Pancreas (tissue), 10 donors: ENCODE measurements at places on chromosomes 1 and 21. TPM values are rescaled to one million over a fixed set of nuclear protein-coding genes. Genes with fewer than 3 reads are reported as not detected.

GRCh38 chr1:17984583-17984982, 123.0 kb upstream of the IGSF21 start:
- H3K4me3 ChIP-seq, result no peak overlapping the region
- no peaks in the 10 kb centered on the region for H3K36me3 ChIP-seq
- no peaks in the 10 kb centered on the region for H3K27me3 ChIP-seq
- peak; percentile 36 for DNase-seq

NADK gene
- 46.9 TPM for polyA plus RNA-seq

DNA sequence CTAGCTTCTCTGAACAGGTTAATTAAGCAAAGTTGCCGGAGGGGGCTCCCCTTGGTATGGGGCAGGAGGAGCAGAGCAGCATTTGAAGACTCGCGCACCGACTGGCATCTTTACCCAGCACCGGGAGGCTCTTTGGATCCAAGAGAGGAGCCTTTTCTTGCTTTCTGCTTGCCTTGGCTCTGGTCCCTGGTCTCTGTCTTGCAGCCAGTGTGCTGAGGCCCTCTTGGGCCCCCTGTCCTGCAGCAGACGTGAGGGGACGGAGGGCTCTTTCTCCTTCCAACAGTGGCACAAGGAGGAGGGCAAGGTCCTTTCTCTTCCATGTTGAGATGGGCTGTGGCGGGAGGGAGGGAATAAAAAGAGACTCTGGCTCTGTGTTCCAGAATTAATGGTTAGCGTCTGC, 45.6 kb downstream of the ZBTB18 start:
- H3K36me3 ChIP-seq, result no peaks in the 10 kb centered on the region
- H3K4me3 ChIP-seq, result no peak overlapping the region
- H3K27me3 ChIP-seq, result no peaks in the 10 kb centered on the region
- H3K4me1 ChIP-seq, result no peaks in the 10 kb centered on the region
- DNase-seq, result no peak
- H3K27ac ChIP-seq, result no peak overlapping the region

GRCh38 chr1:176119549-176119948, 87.5 kb downstream of the COP1 start:
- H3K27ac ChIP-seq, result no peak overlapping the region
- no peaks in the 10 kb centered on the region for H3K36me3 ChIP-seq
- H3K4me1 ChIP-seq, result no peaks in the 10 kb centered on the region
- no peak overlapping the region for H3K4me3 ChIP-seq
- no peaks in the 10 kb centered on the region for H3K27me3 ChIP-seq

DNA sequence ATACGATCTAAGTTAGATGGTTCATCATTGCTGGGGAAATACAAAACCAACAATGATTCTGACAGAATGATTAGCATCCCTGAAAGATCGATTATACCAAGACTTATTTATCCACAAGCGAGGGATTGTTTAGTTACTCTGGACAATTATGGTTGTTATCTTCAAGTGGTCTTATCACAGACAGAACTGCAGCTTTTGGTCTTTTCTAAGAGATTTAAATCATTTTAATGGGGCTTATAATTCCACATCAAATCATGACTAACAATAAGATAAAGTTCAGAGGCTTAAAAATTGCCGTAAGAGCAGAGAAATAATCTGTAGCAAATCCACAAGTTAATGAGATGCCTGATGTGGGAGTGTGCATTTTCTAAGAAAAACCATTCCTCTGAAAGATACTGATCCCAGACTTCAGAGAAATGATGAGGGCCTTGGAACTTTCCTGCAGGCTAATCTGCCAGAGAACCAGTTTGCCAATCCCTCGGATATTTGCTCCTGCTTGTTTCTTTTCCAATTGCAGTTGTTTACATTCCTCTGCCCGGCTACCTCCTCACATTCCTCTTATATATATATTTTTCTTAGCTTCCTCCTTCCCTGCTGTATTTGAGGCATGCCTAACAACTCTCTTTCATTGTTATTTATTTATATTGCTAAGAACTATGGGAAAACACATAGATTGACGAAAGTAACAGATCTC, 134.8 kb downstream of the BACH1 start:
- H3K36me3 ChIP-seq, result no peaks in the 10 kb centered on the region
- H3K4me3 ChIP-seq, result no peak overlapping the region
- DNase-seq, result no peak
- H3K4me1 ChIP-seq, result no peaks in the 10 kb centered on the region
- H3K27me3 ChIP-seq, result no peaks in the 10 kb centered on the region
- no peak overlapping the region for H3K27ac ChIP-seq

DNA sequence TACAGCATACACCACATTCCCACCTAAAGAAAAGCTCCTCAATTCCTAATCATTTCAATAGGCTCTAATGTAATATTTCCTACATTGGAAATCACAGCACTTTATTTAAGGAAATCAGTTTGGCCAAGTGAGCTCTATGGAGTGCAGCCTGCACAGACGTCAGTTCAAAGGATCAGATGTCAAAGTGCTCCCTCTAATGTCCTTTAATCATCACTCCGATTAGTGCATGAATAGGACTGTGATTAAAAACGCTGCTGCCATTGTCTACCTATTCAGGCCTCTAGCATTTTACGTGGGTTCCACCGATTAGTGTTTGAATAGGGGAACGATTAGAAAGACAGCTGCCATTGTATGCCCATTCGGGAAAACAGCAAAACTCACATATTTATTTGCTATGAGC, 50.2 kb downstream of the DPYD start:
- no peak for DNase-seq
- H3K4me3 ChIP-seq, result no peak overlapping the region
- no peak overlapping the region for H3K27ac ChIP-seq
- H3K36me3 ChIP-seq, result no peaks in the 10 kb centered on the region
- H3K4me1 ChIP-seq, result no peaks in the 10 kb centered on the region
- no peaks in the 10 kb centered on the region for H3K27me3 ChIP-seq

GRCh38 chr1:225933072-225933471, 7.9 kb downstream of the LEFTY2 start:
- DNase-seq, result no peak
- H3K27ac ChIP-seq, result no peak overlapping the region
- no peaks in the 10 kb centered on the region for H3K36me3 ChIP-seq
- H3K27me3 ChIP-seq, result no peaks in the 10 kb centered on the region

INKA2 gene
- 0.72 TPM for polyA plus RNA-seq

DNA sequence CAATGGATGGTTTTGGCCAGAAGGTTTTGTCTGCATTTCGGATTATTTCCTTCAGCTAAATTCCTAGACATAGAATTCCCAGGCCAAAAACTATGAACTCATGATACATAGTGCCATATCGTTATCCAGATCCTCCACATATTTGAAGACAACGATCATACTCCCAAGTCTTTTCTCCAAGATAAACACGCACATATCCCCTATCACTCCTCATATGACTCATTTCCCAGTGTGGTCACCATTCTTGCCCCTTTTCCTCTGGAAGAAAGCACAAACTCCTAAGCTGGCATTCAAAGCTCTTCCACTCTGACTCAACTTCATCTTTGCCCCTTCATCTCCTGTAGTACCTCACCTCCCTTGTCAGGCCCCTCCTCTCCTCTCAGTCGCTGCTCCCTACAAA, 277.6 kb downstream of the PLPP3 start:
- no peak for DNase-seq
- no peaks in the 10 kb centered on the region for H3K4me1 ChIP-seq
- H3K27me3 ChIP-seq, result no peaks in the 10 kb centered on the region

DNA sequence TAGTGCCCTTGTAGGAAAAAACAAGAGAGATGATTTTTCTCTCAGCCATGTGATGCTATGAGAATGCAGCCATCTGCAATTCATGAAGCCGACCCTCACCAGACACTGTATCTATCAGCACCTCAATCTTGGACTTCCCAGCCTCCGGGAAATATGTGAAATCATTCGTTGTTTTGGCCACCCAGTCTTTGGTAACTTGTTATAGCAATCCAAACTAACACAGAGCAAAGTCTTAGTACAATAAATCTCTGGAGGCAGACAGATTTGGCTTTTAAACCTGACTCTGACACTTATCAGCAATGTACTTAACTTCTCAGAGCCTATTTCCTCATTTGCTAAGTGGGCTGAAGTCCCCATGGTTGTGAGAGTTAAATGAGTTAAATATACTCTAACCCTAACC, 5.1 kb upstream of the MED18 start:
- no peak overlapping the region for H3K4me3 ChIP-seq
- no peaks in the 10 kb centered on the region for H3K27me3 ChIP-seq
- no peak overlapping the region for H3K27ac ChIP-seq
- H3K36me3 ChIP-seq, result no peaks in the 10 kb centered on the region
- DNase-seq, result no peak

DNA sequence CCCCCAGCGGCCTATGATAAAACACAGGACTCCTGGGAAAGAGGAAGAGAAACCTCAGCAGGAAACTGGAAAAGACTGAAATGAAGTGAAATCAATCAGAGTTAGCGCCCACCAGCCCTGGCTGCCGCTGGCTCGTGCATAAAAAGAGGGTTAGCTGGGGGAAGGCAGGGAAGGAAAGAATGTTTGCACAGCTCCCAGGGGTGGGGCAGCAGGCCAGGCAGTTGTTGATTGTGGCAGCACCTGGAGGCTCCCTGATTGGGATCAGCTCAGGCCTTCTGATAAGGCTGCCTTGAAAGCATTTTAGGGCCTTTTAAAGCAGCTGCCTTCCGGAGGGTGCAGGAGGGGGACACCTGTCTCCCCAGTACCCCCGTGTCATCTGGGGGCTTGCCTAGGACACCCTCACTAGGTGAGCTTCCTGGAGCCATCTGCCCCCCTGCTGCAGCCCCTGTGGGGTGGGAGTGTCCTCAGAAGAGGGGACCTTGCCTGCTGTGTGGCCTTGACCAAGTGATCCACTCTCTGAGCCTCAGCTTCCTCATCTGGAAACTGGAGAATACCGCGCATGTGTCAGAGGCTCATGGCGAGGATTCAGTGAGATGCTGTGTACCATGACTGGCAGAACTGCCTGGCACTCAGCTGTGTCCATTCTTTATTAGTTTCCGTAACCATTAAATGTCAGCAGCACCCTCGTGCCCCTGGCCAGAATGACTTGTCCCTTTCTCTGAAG, 6.6 kb downstream of the EPHB2 start:
- H3K27ac ChIP-seq, result peak overlapping the region; percentile 65
- peak; percentile 60 for DNase-seq
- H3K27me3 ChIP-seq, result no peaks in the 10 kb centered on the region
- H3K36me3 ChIP-seq, result no peaks in the 10 kb centered on the region
- no peak overlapping the region for H3K4me3 ChIP-seq
- peaks cover 14% of the 10 kb centered on the region for H3K4me1 ChIP-seq
